ENCODE measurements at places on chromosomes 3 and 15. TPM values are rescaled to one million over a fixed set of nuclear protein-coding genes. Genes with fewer than 3 reads are reported as not detected.

PRR23E gene
- total RNA-seq, result not detected

PAQR9 gene
- total RNA-seq, result 0.06 TPM

IGSF11 gene
- not detected for total RNA-seq

GOLGA6B gene
- not detected for total RNA-seq

SPCS1 gene
- total RNA-seq, result 99.9 TPM

GUCA1C gene
- not detected for total RNA-seq

SOX2 gene
- total RNA-seq, result not detected

TNFAIP8L3 gene
- total RNA-seq, result not detected

INO80 gene
- 14.8 TPM for total RNA-seq

LRTM1 gene
- total RNA-seq, result not detected

TMEM108 gene
- total RNA-seq, result not detected

KLHL6 gene
- total RNA-seq, result not detected

PP2D1 gene
- total RNA-seq, result not detected

CLDN18 gene
- total RNA-seq, result not detected

PCNP gene
- total RNA-seq, result 148 TPM

DNAH1 gene
- total RNA-seq, result 2.5 TPM

FOXL2NB gene
- not detected for total RNA-seq

TEX55 gene
- total RNA-seq, result not detected

REC114 gene
- not detected for total RNA-seq

ZIC1 gene
- total RNA-seq, result not detected

TFG gene
- 52.1 TPM for total RNA-seq

GOLGA8B gene
- 51.3 TPM for total RNA-seq

PIF1 gene
- 37.9 TPM for total RNA-seq

RETNLB gene
- not detected for total RNA-seq

POU1F1 gene
- total RNA-seq, result not detected

ROPN1 gene
- not detected for total RNA-seq

SLC9C1 gene
- not detected for total RNA-seq

WDR53 gene
- total RNA-seq, result 2.9 TPM

CA12 gene
- total RNA-seq, result 3.8 TPM

MINAR1 gene
- total RNA-seq, result 0.20 TPM

TIGIT gene
- total RNA-seq, result not detected

FOXP1 gene
- total RNA-seq, result 1.1 TPM

ATP10A gene
- total RNA-seq, result 14.1 TPM

CYP1A1 gene
- not detected for total RNA-seq

BMF gene
- total RNA-seq, result 14.3 TPM

CLDND1 gene
- 27.2 TPM for total RNA-seq

C2CD4B gene
- not detected for total RNA-seq

MYLK gene
- total RNA-seq, result not detected

KCNMB3 gene
- 0.10 TPM for total RNA-seq

ADPRH gene
- not detected for total RNA-seq

CTXN2 gene
- total RNA-seq, result not detected

AHSG gene
- total RNA-seq, result not detected

FANCD2OS gene
- not detected for total RNA-seq

UBAP1L gene
- 0.24 TPM for total RNA-seq

CCDC54 gene
- not detected for total RNA-seq

MRPS25 gene
- total RNA-seq, result 46.4 TPM

UBE2E1 gene
- 174 TPM for total RNA-seq

GPR160 gene
- 4.2 TPM for total RNA-seq

WDR5B gene
- 3.5 TPM for total RNA-seq

RHCG gene
- not detected for total RNA-seq

CASR gene
- not detected for total RNA-seq

LRRC31 gene
- total RNA-seq, result not detected

CSTA gene
- total RNA-seq, result not detected

CLDN16 gene
- total RNA-seq, result not detected

IL16 gene
- 0.12 TPM for total RNA-seq

LACTB gene
- total RNA-seq, result 8.7 TPM

CRYGS gene
- total RNA-seq, result 0.37 TPM
